ENCODE measurements at places on chromosomes 7 and 10.
A peak's percentile ranks its signal among the peaks of the same experiment; 100 is the strongest.

DNA sequence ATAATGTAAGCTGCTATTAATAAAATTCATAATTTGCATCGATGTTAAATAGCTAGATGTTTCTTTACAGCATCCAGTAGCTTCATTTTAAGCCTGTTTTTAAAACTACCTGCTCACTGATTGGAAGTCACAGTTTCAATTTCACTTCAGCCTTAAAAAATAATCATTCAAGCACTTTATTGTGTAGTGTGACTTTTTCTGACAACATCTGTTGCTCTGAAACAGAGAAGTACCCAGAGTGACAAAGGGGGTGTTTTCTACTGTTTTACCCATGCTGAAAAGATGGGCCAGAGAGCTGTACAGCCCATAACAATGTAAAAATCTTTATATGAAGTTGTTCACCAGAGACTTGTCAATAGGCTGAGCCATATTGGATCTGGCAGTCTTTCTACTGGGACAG lies 437.2 kb downstream of the MDFIC start:
- DNase-seq: no peak

DNA sequence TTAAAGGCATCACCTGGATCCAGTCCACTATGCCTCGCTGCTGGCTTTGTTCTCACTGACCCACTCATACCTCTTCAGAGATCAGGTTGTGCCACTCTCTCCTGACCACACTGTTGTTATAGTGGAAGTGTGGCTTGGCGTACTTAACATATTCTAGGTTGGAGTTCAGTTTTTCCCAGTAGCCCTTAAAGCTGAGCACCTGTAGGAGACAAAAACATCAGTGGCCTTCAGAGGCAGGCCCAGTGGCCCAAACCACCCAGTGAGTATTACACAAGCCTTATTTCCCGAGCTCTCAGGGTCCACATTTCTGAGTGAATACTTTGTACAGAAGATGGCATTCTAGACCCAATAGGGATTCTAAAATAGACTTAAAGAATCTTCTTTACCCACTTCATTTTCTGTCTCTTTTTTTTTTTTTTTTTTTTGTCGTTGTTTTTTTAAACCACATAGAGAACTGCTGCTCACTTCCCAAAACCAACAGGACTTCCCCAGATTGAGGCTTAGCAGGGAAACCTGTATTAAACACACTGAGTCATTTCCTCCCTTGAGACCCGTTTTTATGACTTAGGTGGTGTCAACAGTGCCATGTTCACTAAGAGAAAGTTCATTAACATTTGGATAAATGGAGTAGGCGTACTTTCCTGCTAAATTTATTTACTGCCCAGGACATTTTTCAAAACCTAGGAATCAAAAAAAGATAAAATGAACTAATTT lies 85.8 kb downstream of the GSAP start:
- DNase-seq: no peak

DNA sequence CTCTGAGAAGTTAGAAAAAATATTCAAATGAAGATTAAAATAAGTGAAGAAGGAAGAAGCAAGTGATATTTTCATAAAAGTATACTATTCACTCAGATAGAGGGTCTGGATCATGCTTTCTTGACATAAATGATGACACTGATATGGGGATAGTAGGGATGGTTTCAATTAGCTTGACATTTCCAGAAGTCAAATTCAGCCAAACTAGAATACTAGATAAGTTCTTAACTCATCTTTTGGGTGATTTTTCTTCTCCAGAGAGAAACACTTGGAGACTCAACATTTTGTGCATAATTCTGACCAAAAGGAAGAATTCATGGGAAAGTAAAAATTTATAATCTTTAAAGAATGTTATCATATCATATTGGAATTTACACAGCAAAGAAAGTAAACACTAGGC lies 152.0 kb upstream of the LRGUK start:
- DNase-seq: no peak

DNA sequence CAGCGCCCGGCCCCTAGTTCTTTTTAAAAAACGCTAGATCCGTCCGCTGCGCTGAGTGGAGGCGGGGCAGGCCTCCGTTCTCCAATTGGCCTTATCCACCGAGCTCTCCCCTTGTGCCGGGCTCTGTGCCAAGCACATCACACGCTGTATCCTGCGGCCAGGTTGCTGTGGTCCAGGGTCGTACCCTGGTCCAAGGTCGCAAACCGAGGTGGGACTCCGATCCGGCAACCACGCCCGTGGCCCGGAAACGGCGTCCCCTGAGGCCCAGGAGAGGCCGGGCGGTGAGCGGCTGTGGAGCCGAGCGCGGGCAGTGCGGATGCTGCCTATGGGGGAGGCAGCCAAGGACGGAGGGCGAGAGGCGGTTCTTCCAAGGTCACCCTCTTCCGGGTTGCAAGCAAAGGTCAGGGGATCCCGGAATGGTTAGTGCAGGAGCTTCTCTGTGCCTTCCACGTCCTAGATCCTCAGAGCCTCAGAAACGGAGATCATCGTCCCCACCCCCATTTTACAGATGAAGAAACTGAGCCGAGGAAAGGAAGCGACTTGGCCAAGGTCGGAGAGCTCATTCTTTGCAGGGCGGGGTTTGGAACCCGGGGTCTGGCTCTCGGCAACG lies 72.4 kb upstream of the LRRC4 start:
- DNase-seq: no peak

DNA sequence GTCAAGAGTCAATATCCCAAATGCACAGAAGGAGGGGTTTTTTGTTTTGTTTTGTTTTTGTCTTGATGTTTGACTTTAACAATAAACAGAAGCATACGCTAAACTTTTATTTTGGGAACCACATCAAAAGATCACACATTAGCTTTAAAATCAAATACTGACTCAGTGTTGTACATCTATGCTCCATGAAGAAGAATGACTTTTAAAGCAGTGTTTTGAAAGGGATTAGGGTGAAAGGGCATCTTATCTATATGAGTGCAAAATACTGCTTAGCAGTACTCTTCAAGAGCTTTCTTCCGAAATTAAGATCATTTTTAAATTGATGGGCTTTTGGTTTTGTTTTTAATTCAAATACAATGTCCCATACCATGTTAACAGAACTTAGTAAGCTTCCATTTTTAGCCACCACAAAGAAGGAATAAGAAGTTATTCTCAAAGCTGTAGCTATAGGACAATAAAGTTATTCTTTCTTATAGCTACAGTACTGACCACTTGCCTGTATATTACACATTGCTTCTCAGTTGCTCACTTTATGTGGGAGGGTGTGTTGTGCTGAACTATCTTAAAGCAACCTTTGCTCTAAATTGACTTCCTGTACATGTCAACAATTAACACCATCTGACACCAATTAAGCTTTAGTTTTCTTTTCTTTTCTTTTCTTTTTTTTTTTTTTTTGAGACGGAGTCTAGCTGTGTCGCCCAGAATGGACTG lies 144.3 kb upstream of the KAT6B start:
- DNase-seq: no peak

DNA sequence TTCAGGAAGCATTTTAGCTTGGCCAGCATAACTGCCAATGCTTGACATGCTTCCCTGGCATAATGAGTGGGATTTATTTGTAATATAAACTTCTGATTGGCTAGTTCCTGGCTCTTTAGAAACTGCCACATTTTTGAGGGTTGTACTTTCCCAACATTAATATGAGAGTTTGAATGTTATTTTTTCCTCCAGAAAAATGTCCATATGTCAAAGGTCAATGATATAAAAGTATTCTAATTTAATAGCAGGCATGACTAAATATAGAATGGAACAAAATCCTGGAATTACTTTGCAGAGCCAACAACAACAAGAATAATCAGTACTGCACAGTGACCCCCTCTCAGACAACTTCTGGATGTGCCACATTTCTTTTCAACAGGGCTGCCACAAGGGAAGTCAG lies 352.6 kb downstream of the PRPF18 start:
- DNase-seq: no peak

GRCh38 chr10:132730573-132730953 lies 55.4 kb downstream of the NKX6-2 start:
- no peak for DNase-seq

DNA sequence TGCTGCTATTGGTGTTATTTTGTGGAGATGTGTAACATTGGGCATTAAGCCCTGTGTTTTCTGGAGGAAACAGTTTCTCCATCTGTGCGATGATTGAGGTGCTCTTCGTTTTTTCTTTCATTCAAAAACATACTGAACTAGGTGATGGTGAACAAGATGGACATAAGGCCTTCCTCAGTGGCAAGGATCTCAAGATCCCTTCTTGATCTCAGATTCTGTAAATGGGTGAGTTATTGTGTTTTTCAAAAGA lies 759 bp upstream of the ELAPOR2 start:
- no peak for DNase-seq

GRCh38 chr7:92768501-92769393 lies 67.6 kb downstream of the CDK6 start:
- DNase-seq: no peak

DNA sequence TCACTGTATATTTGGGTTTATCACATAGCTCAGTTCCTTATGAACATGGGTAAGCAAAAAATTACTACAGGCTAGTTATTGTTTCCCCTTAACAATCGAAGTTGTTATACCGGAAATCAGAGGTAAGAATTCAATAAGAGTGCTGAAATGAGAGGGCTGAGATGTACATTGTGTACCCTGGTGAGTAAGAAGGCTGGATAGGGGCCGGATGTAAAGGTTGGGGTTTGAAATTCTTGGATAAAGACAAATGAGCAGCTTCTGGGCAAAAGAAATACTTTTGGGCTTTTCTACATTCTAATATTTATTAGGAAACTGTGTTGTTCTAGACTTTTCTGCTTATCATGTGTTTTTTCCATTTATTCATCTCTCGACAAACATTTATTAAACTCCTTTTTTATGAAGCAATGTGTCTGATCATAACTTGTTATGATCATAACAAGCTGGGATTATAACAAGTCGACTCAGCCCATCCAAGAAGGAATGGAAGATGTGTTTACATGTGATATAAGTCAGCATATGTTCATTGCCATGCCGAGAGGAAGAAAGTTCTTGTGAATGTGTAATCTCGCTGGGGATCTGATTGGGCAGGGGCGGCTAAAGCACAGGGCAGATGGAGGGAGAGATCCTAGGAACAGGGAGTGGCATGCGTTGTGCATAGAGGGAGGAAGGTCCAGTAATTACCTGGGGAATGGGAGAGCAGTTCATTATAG lies 155.3 kb downstream of the PLXDC2 start:
- DNase-seq: no peak

DNA sequence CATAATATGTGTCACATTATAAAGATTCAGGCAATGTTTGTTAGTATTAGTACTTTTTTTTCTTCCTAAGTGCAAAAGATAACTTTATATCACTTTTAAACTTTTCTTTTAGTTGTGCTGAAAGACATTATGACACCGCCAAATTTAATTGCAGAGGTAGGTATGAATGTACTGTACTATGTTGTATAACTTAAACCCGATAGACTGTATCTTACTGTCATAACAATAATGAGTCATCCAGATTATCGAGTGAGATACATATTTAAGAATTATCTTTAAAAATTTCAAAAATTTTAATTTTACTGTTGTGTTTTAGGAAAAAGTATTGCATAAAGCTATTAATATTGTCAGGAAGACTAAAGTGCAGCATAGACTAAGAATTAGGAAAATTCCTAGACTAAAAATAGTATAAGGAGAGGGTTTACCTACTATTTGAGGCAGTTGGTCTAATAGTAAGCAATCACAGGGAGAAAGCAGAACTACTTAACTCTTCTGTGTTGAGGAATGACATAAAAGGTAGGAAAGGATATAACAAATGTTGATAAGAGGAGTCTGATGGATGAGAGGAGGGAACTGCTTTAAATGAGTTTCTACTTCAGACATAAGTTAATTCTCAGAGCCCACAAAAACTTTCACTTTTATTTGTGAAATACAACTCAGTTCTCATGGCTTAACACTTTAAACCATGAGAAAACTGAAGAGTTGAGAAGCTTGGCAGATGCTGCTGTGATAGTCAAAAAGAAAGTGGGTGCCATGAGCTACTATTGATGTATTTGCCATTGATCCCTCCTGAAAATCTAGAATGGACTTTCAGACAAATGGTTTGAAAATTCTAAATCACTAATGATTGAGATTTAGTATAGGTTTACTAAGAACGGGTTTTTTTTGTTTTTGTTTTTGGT lies 67.8 kb downstream of the PTEN start:
- no peak for DNase-seq

- DNase-seq: no peak
Measured at GRCh38 chr10:60206735-60207134, 182.9 kb downstream of the ANK3 start.

- DNase-seq: peak; percentile 55
Measured at GRCh38 chr10:77173615-77174461, 463.8 kb downstream of the KCNMA1 start.

DNA sequence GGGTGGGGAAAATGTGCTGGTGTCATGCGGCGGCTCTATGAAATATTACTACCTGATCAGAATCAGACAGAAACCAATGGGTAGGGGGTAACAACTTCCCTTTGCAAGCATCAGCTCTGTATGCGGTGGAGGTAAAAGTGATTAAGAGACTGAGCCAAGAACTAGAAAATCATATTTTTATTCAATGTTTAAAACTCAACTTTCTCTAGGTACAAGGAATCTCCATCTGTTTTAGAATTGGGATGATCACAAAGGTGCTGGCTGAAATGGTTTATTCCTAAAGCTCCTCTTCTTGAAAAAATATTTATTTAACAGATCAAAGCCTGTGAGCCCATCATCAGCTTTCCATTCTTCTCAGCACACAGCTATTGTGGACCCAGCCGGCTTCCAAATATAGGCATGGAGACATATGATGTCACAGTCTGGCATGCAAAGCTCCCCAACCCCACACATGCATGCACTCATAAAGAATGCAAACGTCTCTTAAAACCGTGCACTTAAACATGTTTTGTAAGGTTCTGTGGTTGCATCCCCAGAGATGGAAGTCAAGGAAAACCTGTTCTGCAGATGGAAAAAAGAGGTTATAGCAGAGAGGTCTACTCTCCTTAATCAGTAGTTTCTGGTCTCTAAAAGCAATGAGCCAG lies 126.0 kb downstream of the SKIDA1 start:
- DNase-seq: no peak

DNA sequence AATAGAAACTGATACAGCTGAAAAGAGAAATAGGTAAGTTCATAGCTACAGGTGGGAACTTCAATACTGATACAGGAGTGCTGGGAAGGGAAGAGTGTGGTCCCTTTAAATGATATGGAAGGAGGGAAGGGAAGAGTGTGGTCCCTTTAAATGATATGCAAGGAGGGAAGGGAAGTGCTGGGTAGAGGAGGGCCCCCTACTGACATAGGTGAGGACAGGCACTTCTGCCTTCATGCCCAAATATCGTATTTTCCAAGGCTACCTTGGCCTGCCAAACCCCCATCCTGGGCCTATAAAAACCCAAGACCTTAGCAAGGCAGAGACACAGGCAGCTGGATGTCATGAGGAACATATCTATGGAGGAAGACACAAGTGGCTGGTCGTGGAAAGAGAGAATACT lies 92.3 kb downstream of the MAGI2 start:
- DNase-seq: no peak

DNA sequence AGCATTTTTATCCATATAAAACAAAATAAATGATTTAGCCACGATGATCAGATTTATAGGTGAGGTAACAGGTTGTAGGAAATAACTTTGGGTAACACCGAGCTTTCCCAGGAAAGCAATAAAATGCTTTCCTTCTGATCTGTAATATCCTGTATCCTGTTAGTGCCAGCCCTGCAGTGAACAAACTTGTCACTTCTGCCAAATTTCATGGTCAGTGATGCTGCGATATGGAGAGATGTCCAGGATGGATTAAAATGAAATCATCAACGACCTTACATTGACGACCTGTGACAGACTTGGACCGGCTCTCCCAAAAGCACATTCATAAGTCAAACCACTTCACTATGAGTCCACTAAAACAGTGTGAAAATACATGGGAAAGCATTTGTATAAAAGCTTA lies 608.0 kb upstream of the NRP1 start:
- no peak for DNase-seq

- no peak for DNase-seq
Measured at GRCh38 chr7:87128861-87129267, 23.4 kb upstream of the DMTF1 start.

- DNase-seq: no peak
Measured at GRCh38 chr7:43703573-43703972, 25.8 kb downstream of the COA1 start.

Measured in stimulated activated CD8-positive, alpha-beta memory T cell treated with anti-CD3 and anti-CD28 coated beads, Interleukin-7, amount 100 ng/mL, for 1 hour (primary cell).